ENCODE measurements at places on chromosomes 5 and 9.

GRCh38 chr5:180034564-180034963 lies 37.0 kb downstream of the RNF130 start:
- DNase-seq: no peak

DNA sequence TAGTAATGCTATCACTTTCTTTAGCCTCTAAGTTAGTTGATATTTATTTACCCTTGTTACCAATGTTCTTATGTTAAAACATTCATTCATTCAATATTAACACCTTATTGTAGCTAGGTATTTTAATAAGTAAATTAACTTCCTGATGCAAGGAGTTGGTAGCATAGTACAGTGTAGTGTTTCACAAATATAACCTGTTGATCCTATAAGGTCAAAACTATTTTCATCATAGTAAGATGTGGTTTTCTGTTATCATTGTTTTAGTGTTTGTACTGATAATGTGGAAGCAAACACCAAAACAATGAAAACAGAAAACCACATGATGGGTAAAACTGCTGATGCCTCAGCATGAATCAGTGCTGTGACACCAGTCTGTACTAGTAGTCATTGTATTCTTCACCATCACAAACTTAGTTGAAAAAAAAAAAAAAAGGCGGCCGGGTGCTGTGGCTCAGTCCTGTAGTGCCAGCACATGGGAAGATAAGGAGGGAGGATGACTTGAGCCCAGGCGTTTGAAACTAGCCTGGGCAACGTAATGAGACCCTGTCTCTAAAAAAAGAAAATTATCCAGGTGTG lies 36.5 kb downstream of the ZCCHC7 start:
- no peak for DNase-seq

GRCh38 chr9:114431770-114432169 lies 44.0 kb upstream of the AKNA start:
- DNase-seq: no peak

DNA sequence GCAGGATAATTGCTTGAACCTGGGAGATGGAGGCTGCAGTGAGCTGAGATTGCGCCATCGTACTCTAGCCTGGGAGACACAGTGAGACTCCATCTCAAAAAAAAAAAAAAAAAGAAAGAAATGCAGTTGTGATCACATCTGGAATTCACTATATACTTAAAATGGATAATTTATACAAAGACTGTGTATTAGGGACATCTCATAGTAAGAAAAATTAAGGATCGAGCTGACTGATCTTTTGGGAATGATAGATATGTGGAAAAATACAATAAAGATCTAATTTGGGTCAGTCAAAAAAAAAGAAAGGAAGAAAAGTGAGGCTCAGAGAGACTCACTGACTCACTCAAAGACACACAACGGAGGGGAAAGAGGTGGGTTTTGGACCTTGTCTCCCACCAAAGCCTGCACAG lies 73.2 kb upstream of the STXBP1 start:
- DNase-seq: no peak

- no peak for DNase-seq
These were observed 208.0 kb upstream of the KCNN2 start for GRCh38 chr5:114153833-114154232.

DNA sequence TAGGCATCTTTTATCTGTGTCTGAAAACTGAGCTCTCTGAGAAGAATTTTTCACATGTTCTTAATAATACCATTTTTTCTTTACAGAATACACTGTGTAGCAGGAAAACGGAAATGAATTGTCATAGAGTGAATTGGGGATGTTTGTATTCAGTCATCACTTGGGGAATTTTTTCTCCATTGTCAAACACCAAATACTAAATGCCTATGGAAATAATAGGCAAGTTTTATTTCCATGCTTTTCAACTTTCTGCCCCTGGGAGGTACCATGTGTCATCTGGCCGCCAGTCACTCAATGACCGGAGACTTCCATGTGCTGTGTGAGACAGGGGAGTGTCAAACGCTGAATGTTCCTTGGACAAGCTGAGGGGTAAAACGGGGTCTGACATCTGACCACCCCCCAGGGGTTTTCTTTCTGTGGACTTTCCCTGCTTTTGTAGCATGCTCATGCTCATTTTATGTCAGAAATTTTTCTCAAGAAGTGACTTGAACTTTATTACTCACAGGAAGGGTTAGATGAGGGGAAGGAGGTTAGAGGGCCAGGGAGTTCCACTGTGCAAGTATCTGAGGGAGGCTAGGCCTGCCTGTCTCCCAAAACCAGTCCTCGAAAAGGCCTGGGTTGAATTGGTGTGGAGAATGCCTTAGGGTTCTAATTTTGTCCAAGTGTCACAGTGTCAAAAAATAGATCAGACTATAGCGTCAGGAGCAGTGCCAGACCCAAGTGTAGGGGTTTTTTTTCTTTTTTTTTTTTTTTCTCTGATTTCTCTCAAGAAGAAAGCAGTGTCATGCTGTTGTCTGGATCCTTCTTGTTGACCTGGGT lies 438.6 kb downstream of the AGTPBP1 start:
- DNase-seq: no peak

- DNase-seq: no peak
These were observed 64.7 kb upstream of the LPAR1 start for GRCh38 chr9:111102793-111103464.

DNA sequence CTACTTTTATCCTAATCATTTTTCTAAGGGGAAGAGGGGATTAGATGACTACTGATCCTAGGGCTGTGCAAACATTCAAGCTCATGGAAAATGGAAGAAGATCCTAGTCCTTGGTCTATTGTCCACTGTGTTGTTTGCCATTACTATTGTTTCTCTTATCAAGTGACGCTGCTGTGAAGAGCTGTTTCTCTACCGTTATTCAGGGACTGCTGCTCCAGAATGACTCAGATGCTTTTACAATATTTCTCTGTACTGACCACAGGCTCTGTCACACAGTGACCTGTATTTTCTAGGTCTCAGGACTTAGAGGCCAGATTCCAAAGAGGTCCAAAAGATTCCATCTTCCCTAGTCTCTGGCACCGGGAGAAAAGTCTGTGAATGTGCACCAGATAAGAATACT lies 159.5 kb upstream of the CHD1 start:
- DNase-seq: no peak

GRCh38 chr5:140324041-140324600 lies 21.2 kb upstream of the PFDN1 start:
- DNase-seq: no peak

GRCh38 chr5:55600497-55601203 lies 65.9 kb upstream of the PLPP1 start:
- no peak for DNase-seq

DNA sequence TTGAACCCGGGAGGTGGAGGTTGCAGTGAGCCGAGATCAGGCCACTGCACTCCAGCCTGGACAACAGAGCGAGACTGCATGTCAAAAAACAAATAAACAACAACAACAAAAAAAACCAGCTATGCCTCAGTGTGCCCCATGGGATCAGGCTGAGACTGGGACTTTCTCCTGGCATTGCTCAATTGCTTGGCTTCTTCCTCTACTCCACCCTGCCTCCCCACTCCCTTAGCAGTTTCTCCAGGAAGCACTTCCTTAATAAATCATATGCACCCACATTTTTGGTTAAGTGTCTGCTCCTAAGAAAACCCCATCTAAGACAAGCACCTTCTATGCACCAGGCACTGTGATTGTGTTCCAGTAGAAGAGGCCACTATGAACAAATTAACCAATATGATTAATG lies 41.0 kb upstream of the TMEM252 start:
- DNase-seq: no peak

- DNase-seq: no peak
These were observed 136.6 kb upstream of the RAPGEF1 start for GRCh38 chr9:131876486-131876885.

GRCh38 chr5:107393851-107394250 lies 276.9 kb downstream of the EFNA5 start:
- DNase-seq: no peak

- no peak for DNase-seq
These were observed 7.9 kb downstream of the AMACR start for GRCh38 chr5:33999978-34000377.

DNA sequence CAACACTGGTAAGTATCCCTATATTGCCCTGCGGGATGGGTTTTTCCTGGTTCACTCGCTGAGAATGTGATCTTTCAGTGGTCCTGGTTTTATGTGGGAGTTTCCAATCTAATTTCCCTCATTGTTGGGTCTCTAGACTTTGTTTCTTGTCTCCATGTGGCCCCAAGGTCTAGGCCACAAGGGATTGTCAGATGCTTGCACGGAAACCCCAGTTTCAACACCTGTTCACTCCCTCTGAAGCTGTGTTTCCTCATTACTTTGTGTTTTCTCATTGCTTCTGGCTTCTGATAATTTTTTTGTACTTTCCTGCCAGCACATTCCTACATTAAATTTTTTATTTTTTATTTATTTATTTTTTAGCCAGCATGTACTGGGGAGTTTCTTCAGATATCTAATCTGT lies 191.5 kb downstream of the TTLL11 start:
- DNase-seq: no peak
